ENCODE measurements at places on chromosomes 13 and 19. TPM values are rescaled to one million over a fixed set of nuclear protein-coding genes. Genes with fewer than 3 reads are reported as not detected.

The C19orf38 gene
- total RNA-seq = not detected

The URAD gene
- not detected for total RNA-seq

The C5AR2 gene
- 0.52 TPM for total RNA-seq

The LRRC63 gene
- not detected for total RNA-seq

The FFAR2 gene
- total RNA-seq = not detected

GRCh38 chr13:113647351-113648215, 10.4 kb downstream of the ATP4B start:
- H3K36me3 ChIP-seq = no peaks in the 10 kb centered on the region
- H3K4me3 ChIP-seq = no peak overlapping the region
- H3K4me1 ChIP-seq = peaks cover 16% of the 10 kb centered on the region
- H3K27ac ChIP-seq = peak overlapping the region; percentile 77
- no peaks in the 10 kb centered on the region for H3K27me3 ChIP-seq

GRCh38 chr13:79776531-79777295, 295.8 kb downstream of the NDFIP2 start:
- no peak overlapping the region for H3K27ac ChIP-seq
- H3K4me1 ChIP-seq = no peaks in the 10 kb centered on the region
- H3K36me3 ChIP-seq = no peaks in the 10 kb centered on the region
- DNase-seq = no peak
- H3K27me3 ChIP-seq = no peaks in the 10 kb centered on the region

DNA sequence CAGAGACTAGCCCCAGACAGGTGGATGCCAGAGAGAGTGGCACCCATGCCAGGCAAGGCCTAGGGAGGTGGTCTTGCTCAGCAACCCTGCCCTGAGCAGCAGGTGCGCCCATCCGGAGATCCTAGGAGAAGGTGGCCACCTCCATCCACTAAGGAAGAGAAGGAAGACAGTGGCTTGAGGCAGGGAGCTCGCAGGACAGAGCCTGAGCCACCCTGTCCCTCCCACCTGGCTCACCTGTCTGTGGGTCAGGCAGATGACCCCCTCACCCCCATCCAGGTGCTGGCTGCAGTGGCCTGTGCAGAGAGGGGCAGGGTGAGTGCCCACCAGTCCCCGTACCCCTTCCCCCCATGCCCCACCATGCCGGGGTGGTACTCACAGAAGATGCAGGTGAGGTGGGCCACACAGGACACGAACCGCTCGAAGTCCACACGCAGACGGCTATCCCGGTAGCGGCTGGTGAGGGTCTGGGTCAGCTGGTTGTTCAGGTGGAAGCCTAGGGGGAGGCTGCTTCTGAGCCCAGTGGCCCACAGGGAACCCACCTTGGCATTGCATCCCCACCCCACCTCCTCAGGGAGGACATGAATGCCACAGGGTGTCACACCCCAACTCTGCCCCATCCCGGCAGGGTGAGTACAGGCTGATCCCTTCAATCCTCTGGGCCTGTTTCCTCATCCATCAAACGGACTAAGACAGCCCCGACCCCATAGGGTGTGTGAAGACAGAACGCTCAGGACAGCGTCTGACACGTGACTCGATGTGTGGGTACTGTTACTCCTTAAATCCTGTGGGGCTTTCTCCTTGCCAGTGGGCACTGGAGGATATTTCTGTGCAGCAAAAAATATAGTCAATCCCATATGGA, 13.3 kb downstream of the CAPN12 start:
- DNase-seq = no peak
- H3K27me3 ChIP-seq = no peaks in the 10 kb centered on the region
- H3K4me1 ChIP-seq = peaks cover 50% of the 10 kb centered on the region
- peak overlapping the region; percentile 90 for H3K27ac ChIP-seq
- H3K4me3 ChIP-seq = no peak overlapping the region

GRCh38 chr13:114296902-114297301, 15.5 kb downstream of the UPF3A start:
- no peak for DNase-seq
- no peak overlapping the region for H3K4me3 ChIP-seq
- H3K36me3 ChIP-seq = peaks cover 6% of the 10 kb centered on the region
- no peaks in the 10 kb centered on the region for H3K4me1 ChIP-seq
